ENCODE measurements at places on chromosomes 2 and 18.

DNA sequence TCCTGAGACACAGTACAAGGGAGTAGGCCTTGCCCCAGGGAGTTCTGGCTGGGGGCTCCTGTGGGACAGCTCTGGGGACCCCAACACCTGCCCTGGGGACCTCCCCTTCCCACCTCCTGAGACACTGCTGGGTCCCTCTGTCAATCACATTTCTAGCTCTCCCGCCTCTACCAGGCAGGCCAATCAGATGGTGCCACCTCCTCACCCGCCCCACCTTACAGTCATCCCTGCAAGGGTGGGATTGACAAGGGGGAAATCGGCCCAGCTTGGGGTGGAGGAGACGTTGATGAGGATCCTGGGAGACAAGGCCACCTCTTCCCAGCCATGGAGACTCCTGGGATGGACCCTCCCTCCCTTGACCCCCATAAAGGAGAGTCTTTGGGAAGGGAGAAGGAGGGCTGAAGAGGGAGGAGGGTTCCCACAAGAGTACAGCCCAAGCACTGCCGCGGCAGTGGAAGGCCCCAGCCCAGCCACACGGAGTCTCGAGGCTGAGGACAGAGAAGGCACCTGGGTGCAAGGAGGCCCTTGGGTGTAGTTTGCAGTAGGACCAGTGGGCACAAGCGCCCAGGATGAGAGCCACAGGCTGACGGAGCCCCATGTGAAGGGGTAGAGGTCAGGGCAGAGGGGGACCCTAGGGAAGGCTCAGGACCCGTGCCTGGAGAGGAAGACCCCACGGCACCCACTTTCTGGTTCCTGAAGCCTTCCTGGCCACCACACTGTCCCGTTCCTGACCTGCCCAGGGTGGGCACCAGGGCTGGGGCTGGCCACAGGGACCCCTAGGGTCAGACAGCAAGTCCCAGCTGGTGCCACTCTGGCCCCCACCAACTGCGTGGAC, 109.9 kb upstream of the OTOS start:
- DNase-seq: no peak

DNA sequence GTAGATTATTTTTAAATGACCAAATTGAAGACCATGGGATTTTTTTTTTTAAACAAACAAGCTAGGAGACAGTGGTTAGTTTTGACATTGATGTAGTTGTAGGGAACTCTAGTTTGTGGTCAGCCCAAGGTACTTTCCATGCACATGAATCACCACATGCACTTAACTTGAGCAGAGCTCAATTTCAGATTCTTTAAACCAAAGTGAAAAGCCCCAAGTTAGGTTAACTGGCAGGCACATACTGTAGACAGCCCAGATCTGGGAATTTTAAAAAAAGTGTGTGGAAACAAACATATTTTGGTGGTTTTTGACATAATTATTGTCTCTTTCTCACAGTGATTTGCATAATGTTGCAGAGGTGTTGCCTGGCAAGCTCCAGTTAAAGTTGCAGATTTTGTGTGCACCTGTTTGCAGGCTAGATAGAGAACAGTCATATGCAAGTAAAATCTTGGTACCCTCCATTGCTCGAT, 88.4 kb downstream of the BCL2L11 start:
- DNase-seq: peak; percentile 93

DNA sequence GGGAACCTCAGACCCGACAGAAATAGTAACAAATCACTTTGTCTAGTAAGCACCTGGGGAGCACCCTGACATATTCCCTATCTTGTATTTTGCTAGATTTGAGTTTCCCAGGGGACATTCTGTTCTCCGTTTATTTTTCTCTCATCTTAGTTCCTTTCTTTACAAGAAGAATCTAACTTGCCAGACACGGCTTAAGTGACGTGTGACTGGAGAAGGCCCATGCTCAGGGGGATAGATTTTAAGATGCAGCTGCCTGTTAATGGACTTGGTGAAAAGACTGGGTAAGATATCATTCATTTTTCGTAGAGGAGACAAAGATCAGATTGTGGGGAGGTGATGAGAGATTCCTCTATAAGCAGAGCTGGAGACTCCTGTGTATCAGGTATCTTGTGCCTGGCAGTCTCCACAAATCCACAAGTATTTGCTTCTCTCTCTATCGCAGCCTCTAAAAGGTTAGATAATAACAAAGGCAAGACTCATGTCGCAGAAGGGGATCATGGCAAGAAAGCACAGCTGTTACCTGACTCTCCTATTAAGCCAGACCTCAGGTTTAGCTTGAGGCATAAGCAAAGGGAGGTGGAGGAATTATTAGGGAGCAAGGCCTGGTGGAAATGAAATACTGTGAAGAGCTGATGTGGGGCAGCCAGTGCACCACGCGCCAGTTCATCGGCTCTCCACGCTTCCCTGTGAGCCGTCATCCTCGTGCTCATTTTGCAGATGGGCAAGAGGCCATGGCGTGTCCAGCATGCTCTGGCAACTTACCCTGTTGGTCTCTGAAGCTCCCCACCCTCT, 347.2 kb upstream of the TNP1 start:
- no peak for DNase-seq

- DNase-seq: no peak
Observed at GRCh38 chr2:91975130-91975491, 2896.1 kb upstream of the TEKT4 start.

DNA sequence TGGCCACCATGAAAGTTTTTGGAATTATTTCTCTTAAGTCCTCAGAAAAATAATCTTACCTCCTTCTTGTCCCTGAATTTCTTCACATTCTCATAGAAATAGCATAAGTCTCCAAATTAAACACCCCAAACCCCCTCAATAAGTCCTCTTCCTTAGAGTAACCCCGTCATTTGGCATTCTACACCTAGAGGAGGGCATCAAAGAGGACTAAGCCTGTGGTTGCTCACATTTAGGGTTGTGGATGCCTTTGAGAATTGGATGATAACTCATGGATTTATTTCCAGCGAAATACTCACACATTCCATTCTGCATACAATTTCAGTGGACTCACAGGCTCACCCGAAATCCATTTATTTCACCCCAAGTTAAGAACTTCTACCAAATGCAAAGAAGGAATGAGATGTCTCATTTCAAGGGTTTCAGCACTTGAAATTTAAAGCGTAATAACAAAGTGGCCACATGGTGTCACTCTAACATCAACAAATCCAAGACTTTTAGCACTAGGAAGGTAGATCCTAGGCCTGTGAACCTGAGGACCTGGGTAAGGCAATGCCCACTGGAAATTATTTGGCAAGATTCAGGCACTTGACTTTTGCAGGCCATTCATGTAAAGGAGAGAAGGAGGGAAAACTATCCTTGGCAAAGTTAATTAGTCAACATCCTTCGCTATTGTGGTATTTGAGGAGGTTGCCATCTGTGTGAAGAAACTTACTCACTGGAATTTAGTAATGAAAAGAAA, 24.6 kb downstream of the DYTN start:
- DNase-seq: peak; percentile 64

DNA sequence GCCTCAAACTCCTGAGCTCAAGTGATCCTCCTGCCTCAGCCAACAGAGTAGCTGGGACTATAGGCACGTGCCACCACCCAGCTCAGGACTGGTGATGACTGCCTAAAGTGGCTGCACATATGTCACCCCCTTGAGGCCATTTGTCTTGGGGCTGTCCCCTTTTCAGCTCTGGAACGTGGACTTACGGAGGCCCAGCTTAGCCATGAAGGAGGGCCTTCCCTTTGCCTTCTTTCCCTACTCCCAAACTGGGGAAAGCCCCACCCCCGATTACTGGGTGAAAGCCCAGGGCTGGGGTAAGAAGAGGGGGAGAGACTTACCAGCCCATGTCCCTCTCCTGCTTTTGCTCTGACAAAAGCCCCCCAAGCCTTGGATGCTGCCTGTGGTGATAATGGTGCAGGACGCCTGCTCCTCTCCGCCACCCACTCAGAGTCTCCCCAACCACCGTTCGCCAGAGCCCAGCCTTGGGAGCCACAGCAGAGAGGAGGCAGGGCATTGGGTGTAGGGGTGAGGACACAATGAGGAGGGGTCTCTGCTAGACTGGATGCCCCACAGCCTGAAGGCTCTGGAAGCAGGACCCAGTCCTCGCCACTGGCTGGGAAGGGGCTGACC, 2.5 kb upstream of the DUSP2 start:
- DNase-seq: no peak

- no peak for DNase-seq
Observed at GRCh38 chr2:100235098-100235497, 87.2 kb downstream of the LONRF2 start.

- DNase-seq: no peak
Observed at GRCh38 chr2:236848501-236848900, 237.2 kb upstream of the COPS8 start.

GRCh38 chr18:77103187-77103850, 29.3 kb downstream of the MBP start:
- peak; percentile 64 for DNase-seq

GRCh38 chr18:4077721-4078120, 377.4 kb downstream of the DLGAP1 start:
- no peak for DNase-seq

- peak; percentile 31 for DNase-seq
Observed at GRCh38 chr2:101012706-101013181, 10.7 kb downstream of the RPL31 start.

GRCh38 chr2:11578081-11578948, 44.5 kb downstream of the GREB1 start:
- DNase-seq: no peak

GRCh38 chr2:233409286-233409991, 55.1 kb downstream of the DGKD start:
- DNase-seq: peak; percentile 49

DNA sequence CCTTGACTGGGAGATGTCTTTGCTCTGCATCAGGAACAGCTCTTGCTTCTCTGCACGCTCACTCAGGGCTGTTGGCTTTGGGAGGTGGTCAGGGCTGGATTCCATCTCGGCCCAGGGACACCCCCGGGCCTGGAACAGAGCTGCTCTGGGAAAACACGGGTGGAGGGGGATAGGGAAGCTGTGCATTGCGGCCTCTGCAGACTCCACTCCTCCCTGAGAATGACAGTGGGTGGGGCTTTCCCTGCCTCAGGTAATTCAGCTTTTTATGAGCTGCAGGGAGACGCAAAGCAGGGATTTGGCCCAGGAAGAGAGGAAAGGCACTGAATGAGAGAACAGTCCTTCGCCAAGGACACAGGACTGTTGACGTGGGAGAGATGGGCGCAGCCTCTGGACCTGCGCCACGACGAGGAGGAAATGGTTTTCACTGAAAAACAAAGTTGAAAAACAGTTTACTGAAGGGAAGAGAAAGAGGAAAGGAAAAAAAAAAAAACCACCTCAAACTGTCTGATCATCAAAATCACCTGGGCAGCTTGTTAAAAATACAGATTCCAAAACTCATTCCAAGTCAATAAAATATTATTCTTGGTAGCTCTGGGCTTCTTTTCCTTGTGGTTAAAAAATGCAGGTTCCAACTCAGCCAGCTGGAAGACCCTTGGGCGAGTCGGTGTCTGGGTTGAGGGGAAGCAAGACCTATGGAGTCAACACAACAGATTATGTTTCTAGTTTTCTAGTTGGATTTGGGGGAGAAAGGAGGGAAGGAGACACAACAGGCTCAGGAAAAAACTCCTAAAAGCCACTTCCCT, 194.0 kb downstream of the ZFP36L2 start:
- no peak for DNase-seq

DNA sequence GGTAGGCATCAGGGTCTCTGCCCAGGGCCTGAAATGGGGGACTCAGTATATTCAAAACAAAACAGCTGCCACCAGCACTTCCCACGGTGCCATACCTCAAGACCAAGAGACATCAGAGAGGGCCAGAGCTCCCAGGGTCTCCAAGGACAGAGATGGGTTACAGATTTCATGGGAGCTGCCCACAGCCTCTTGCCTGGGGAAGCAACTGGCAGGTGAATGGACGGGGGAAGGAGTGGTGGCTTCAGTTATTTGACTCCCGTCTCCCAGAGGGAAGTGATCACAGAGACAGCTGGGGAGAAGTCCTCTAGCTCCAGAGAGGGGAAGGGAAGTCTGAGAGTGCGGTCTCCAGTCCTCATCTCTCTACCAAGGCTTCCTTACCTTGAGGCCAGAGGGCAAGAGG, 15.8 kb upstream of the SFXN5 start:
- DNase-seq: no peak

GRCh38 chr2:132740081-132740720, 70.2 kb upstream of the LYPD1 start:
- DNase-seq: no peak

DNA sequence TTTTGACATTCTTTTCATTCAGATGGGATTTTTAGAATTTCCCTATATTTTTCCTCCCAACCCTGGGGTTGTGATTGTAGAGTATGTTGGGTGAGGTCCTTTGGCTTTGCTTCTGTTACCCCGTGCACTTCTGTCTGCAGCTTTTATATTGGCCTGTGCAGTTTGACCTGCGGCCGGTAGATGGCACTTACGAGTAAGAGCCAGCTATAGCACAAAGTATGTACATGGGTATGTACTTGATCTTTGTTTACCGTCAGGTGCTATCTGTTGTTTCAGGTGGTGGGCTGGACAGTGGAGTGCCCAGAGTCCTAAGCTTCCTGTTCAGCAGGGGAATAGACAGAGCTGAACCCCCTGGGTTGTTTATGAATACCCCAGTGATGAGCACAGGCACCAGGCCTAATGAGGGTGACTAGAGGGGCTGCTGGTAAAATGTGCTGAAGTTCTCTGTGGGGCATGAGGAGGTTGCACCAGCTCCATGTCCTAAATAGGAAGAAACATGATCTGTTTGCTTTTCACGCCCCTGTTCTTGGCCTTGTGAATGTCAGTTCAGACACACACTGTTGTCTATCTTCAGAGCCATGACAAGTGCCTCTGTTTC, 58.9 kb upstream of the THUMPD2 start:
- peak; percentile 52 for DNase-seq

- no peak for DNase-seq
Observed at GRCh38 chr2:153387203-153387602, 91.4 kb downstream of the RPRM start.

GRCh38 chr18:51813740-51814139, 526.3 kb upstream of the DCC start:
- no peak for DNase-seq

- no peak for DNase-seq
Observed at GRCh38 chr2:68911246-68911645, 40.0 kb upstream of the BMP10 start.

- peak; percentile 71 for DNase-seq
Observed at GRCh38 chr2:100941646-100942240, 60.3 kb upstream of the RPL31 start.

DNA sequence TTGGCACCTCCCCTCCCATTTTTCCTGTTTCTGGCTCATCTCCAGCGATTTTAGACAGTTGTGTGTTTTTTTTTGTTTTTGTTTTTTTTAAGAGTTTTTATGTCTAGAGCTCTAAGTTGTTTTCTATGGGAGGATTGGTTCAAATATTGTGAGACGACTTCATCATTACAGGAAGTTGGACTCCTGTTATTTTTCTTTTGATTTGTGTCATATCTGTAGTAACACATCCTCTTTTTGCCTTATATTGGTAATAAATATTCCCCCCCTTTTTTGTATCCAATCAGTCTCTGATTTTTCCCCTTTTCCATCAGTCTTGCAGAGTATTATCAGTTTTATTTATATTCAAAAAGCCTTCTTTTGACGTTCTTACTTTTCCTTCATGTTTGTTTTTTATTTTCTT, 89.0 kb downstream of the KIAA1328 start:
- DNase-seq: no peak

DNA sequence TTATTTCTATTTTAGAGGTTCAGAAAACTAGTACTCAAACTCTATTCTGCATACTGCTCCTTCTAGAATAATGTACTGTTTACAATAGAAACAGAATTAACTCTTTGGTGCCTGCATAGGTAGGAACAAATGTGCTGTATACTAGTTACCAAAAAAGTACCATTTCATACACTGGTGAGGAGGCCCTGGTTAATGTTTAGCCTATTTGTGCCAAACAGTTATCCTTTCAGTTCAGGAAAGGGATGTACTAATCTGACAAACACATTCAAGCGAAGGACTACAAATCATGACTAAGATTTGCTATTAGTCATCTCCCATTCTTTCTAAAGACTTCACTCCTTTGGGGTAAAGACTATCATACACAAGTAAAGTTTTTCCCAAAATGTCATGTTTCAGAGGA, 47.4 kb downstream of the EXOC6B start:
- DNase-seq: peak; percentile 73
